Right hindlimb (tissue), 1 donor: ENCODE measurements at places on chromosomes 16 and 17.

DNA sequence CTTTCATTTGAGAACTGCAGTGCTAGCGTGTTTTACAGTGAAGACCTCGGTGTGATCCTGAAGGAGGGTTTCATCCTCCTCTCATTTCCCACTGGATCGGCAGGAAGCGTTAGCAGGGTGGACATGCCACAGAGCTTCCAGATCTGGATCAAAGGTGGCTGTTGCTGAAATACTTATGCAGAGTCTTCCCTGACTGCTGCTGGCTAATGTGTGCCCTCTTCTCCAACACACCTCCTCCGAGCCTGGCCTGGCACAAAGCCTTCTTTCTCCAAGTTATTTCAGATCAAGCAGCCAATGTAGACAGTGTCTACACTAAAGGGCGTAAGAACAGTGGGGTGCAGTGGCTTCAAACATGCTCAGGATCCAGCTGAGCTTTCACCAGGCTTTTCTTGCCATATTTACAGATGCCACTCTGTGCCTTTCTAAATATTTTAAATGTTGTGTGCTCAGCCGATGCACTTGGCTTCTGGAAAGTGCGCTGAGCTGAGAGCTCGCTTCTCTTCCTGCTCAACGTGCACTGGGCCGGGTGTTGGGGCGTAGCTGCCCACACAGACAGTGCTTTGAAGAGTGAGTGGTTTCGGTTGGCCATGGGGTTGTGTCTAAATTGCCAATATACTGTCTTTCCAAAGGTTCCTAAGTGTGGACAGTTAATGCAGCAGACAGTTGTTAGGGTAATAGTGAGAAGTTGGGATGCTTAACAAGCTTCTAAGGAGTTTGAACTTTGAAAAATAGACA is 2.1 kb downstream of the ZNF750 start:
- no peak for DNase-seq

GRCh38 chr16:56777482-56777881 is 47.6 kb downstream of the NUP93 start:
- no peak for DNase-seq

GRCh38 chr16:10945065-10945787 is 862 bp downstream of the CLEC16A start:
- no peak for DNase-seq

GRCh38 chr16:79593074-79593531 is 7.4 kb downstream of the MAF start:
- DNase-seq, result no peak

- no peak for DNase-seq
Measured at GRCh38 chr17:63918305-63918704, 334 bp downstream of the GH1 start.

GRCh38 chr17:39955726-39956225 is 7.0 kb upstream of the GSDMA start:
- no peak for DNase-seq

DNA sequence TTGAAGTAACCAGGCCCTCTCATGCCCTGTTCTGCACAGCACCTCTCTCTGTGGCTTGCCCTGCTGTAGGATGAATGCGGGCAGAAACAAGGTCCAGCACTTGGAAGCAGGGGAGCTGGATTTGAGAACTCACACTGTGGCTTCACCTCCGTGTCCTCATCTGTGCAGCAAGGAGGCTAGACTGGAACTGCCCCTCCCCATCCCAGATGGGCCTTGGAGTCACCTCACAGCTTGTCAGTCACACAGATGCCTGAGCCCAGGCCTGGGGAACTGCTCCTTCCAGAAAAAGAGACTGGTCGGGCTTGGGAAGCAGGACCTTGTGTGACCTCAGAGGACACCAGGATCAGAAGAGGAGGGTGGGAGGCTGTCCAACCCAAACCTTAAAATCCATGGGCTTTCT is 180.8 kb downstream of the CCT6B start:
- DNase-seq, result no peak
